ENCODE measurements at places on chromosomes 3 and 15. TPM values are rescaled to one million over a fixed set of nuclear protein-coding genes. Genes with fewer than 3 reads are reported as not detected.

Gene SKIC8
- total RNA-seq: 93.1 TPM

DNA sequence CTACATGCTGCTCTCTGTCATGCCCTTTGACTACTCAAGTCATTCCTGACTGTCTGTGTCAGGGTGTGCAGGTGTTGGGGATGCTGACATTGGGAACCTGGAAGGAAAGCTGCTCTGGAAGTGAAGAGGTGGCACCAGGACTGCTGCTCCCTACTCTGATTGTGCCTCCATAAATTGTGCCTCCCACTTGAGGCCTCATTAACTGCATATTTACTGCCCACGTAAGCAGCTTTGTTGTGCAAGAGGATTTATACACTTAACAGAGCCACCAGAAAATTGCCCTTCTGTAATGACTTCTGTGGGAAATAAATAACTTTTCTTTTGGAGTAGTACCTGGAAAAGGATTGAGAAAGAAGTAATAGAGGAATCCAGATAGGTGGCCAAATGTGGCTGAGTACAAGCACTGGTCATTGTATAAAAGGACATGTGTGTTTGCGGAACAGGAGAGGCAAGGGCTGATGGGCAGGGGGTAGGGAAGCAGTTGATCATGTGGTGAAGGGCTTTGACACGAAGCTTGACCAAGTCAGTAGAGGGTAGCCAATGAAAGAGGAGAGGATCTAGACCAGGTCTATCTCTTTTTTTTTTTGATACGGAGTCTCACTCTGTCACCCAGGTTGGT, 24.8 kb downstream of the IL20RB start:
- no peaks in the 10 kb centered on the region for H3K36me3 ChIP-seq
- no peak for DNase-seq
- no peaks in the 10 kb centered on the region for H3K27me3 ChIP-seq
- no peak overlapping the region for H3K27ac ChIP-seq
- no peaks in the 10 kb centered on the region for H3K4me1 ChIP-seq

Gene EFCC1
- total RNA-seq: 2.9 TPM

Gene C15orf62
- not detected for total RNA-seq

DNA sequence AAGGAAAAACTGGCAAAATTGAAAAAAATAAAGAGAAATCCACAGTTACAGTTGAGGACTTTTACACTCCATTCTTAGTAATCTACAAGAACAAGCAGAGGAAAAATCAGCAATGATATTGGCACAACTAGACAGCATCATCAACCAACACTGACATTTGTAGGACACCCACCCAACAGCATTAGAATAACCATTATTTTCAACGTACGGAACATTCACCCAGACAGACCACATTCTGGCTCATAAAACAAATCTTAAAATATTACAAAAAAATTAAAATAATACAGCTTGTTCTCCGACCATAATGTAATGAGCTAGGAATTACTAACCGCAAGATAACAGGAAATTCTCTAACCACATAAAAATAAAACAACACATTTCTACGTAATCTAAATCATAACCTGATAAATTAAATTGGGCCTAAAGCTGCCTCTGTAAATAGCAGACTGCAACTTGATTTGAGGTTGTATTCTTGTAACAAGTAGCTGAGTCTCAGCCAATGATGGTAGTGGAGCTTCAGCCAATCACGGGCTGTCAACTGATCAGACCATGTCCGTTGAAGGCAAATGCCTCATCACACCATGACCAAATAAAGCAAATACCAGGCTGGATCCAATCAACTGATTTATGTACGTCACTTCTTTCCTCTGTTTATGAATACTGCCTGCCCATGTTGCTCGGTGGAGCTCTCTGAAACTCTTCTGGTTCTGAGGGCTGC, 9.2 kb downstream of the PLSCR4 start:
- H3K36me3 ChIP-seq: no peaks in the 10 kb centered on the region
- DNase-seq: peak; percentile 46
- H3K27me3 ChIP-seq: no peaks in the 10 kb centered on the region

DNA sequence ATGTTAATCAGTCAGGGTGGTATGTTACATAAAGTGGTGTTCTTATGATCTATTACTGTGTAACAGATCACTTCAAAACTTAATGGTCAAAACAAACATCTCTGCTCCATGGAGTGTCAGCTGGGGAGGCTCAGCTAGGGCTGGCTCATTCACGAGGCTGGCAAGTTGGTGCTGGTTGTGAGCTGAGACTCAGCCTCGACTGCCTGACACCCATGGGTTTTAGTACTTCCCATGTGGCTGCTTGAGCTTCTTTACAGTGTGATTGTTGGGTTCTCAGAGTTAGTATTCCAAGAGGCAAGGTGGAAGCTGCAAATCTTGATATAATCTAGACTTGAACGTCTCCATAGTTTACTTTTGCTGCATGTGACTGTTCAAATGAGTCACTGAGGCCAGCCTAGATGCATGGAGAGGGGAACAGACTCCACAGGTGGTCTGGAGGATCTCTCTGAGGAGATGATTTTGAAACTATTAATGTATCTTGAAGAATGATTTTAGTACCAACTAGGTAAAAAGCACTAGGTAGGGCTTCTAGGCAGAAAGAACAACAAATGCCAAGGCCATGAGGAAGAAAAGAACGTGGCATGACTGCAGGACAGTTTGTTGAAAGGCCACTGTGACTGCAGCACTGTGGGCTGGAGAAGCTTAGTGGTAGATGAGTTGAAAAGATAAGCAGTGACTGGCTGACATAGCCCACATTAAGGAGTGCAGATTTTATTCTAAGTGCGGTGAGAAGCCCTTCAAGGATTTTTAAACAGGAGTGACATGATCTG, 281.1 kb upstream of the PROK2 start:
- no peaks in the 10 kb centered on the region for H3K27me3 ChIP-seq
- no peak overlapping the region for H3K27ac ChIP-seq
- H3K4me1 ChIP-seq: no peaks in the 10 kb centered on the region

Gene GOLGA6D
- 29.8 TPM for total RNA-seq

DNA sequence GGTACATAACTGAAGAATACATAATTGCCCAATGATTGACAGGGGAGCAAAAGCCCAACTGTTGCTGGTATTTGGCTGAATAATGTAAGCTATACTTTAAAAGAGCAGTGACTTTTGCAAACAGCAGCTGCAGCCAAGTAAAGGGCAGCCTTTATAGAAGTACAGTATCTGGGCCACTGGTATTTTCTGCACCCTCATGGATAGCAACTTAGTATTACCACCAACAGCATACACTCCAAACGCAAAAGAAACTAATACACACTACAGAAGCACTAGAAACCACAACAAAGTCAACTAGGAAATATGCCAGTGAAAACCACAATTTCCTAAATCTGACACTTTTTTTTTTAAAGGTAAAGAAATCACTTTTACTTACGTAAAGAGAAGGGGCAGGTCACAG, 206.1 kb downstream of the TIGIT start:
- H3K27ac ChIP-seq: no peak overlapping the region
- H3K4me1 ChIP-seq: peaks cover 11% of the 10 kb centered on the region
- no peak for DNase-seq

- H3K27ac ChIP-seq: no peak overlapping the region
- no peak overlapping the region for H3K4me3 ChIP-seq
- peaks cover 19% of the 10 kb centered on the region for H3K4me1 ChIP-seq
- no peak for DNase-seq
- no peaks in the 10 kb centered on the region for H3K27me3 ChIP-seq
Measured at GRCh38 chr3:192919901-192920300, 2.2 kb upstream of the MB21D2 start.

Gene GNAT1
- 1.2 TPM for total RNA-seq

Gene DISP2
- 4.4 TPM for total RNA-seq

DNA sequence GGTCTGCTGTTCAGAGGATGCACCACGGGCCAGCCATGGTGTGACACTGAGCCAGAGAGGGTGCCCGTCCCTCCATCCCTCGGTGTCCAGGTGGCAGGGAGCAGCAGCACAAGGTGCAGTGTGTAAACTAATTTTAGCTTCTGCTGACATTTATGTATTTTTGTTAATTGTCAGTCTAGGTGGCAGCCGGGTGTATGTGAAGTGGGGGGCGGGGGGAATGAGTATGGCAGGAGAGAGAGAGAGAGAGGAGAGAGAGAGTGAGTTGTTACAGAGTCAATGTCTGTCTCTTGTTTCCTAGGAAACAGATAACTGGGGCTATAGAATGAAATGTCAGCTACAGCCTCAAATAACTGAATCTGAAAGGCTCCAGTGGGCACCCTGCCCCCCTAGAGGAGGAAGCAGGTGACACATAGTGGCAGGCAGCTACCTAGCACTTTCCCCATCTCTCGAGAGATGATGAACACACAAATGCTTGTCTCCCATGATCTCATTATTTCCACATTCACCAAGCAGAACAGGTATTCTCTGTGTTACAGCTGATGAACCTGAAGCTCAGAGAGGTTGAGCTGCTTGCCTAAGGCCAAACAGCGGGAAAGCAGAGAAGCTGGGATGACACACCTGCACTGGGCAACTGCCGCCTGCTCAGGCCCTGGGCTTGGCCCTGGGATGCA, 24.7 kb downstream of the RASGRF1 start:
- H3K27ac ChIP-seq: no peak overlapping the region
- H3K4me1 ChIP-seq: peaks cover 3% of the 10 kb centered on the region
- H3K4me3 ChIP-seq: no peak overlapping the region
- no peak for DNase-seq

Gene NISCH
- total RNA-seq: 315 TPM

- H3K36me3 ChIP-seq: no peaks in the 10 kb centered on the region
- no peaks in the 10 kb centered on the region for H3K4me1 ChIP-seq
- no peak overlapping the region for H3K4me3 ChIP-seq
- H3K27ac ChIP-seq: no peak overlapping the region
- DNase-seq: no peak
Measured at GRCh38 chr3:74537164-74537563, 77.3 kb downstream of the CNTN3 start.

GRCh38 chr3:41569632-41570305, 370.5 kb downstream of the CTNNB1 start:
- H3K4me3 ChIP-seq: no peak overlapping the region
- no peak for DNase-seq
- no peaks in the 10 kb centered on the region for H3K4me1 ChIP-seq
- no peaks in the 10 kb centered on the region for H3K36me3 ChIP-seq
- H3K27ac ChIP-seq: no peak overlapping the region
- no peaks in the 10 kb centered on the region for H3K27me3 ChIP-seq

DNA sequence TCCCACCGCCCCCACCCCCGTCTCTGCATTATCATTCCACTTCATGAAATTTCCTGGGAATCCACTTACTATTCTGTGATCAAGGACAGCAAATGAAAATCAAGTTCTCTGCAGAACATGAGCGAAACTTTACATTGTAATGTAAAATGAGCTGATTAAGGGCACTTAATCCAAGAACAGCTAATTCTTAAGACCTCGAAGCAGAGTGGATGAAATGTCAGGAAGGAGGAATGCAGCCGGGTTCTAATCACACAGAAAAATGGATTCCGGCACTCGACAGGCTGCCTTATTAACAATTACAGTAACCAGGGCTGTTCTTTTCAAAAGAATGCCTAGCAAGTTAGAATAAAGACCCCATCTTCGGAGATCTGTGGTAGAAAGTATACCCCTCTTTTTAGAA, 57.5 kb downstream of the RFTN1 start:
- H3K36me3 ChIP-seq: no peaks in the 10 kb centered on the region
- H3K4me3 ChIP-seq: no peak overlapping the region
- no peaks in the 10 kb centered on the region for H3K27me3 ChIP-seq

DNA sequence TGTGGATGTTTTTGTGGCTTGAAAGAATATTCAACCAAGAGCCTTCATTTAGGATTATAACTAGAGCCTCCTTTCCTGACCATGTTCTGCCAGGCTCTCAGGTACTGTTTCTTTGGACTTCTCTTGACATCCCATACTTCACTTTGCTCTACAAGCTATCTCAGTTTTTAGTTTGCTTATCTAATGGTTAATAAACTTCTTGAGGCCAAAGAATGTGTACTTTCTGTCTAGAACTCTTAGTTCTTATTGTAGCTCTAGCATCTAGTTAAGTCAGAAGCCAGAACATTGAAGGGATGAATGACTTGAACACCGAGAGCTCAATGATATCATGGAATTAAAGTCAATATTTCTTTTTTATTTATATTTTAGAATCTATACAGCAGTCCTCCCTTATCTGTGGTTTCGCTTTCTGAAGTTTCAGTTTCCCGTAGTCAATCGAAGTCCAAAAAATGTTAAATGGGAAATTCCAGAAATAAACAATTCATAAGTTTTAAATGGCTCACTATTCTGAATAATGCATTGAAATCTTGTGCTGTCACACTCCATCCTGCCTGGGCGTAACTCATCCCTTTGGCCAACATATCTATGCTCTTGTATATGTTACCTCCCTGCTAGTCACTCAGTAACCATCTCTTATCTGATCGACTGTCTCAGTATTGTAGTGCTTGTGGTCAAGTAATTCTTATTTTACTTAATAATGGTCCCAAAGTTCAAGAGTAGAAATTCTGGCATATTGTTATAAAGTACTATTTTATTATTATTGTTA, 368.6 kb upstream of the RBMS3 start:
- H3K27ac ChIP-seq: no peak overlapping the region
- DNase-seq: no peak
- H3K27me3 ChIP-seq: no peaks in the 10 kb centered on the region
- peaks cover 6% of the 10 kb centered on the region for H3K4me1 ChIP-seq
- no peaks in the 10 kb centered on the region for H3K36me3 ChIP-seq

- peak; percentile 66 for DNase-seq
- no peaks in the 10 kb centered on the region for H3K27me3 ChIP-seq
- H3K4me1 ChIP-seq: peaks cover 11% of the 10 kb centered on the region
Measured at GRCh38 chr3:141659821-141660613, 78.1 kb upstream of the RNF7 start.

Gene MAGI1
- total RNA-seq: 55.4 TPM

DNA sequence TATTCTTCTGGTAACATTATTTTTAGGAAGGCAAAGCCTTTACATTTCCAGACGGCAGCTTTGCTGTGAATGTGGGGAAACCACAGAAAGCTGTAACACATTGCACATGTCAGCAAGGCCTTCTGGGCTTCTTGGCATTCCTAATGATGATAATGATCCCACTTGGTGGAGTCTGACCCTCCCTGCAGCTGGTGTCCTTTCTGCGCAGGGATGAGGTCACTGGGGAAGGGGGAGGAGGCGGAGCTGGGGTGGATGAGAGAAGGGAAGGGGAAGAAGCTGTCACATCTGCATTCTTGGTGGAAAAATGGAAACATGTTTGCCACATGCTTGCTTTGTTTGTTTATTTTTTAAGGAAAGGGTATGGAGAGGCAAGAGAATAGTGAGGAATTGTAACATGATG, 68.6 kb downstream of the FILIP1L start:
- H3K4me1 ChIP-seq: peaks cover 41% of the 10 kb centered on the region
- no peaks in the 10 kb centered on the region for H3K36me3 ChIP-seq
- H3K4me3 ChIP-seq: no peak overlapping the region
- no peaks in the 10 kb centered on the region for H3K27me3 ChIP-seq

Gene ZNF860
- 6.2 TPM for total RNA-seq

GRCh38 chr3:71885006-71885405, 100.1 kb upstream of the PROK2 start:
- no peaks in the 10 kb centered on the region for H3K4me1 ChIP-seq
- no peaks in the 10 kb centered on the region for H3K27me3 ChIP-seq
- no peaks in the 10 kb centered on the region for H3K36me3 ChIP-seq
- no peak overlapping the region for H3K27ac ChIP-seq

Gene ILDR1
- total RNA-seq: 3.2 TPM

Data from testis (tissue), 5 donors.